Cardiac muscle cell (in vitro differentiated cells and primary cell): ENCODE measurements at places on chromosomes 12 and 14. TPM values are rescaled to one million over a fixed set of nuclear protein-coding genes. Genes with fewer than 3 reads are reported as not detected.

- DNase-seq, result no peak
Observed at GRCh38 chr12:125142601-125143000, 77.4 kb downstream of the AACS start.

- DNase-seq, result peak; percentile 77
Observed at GRCh38 chr14:89973234-89973823, 17.6 kb downstream of the TDP1 start.

DNA sequence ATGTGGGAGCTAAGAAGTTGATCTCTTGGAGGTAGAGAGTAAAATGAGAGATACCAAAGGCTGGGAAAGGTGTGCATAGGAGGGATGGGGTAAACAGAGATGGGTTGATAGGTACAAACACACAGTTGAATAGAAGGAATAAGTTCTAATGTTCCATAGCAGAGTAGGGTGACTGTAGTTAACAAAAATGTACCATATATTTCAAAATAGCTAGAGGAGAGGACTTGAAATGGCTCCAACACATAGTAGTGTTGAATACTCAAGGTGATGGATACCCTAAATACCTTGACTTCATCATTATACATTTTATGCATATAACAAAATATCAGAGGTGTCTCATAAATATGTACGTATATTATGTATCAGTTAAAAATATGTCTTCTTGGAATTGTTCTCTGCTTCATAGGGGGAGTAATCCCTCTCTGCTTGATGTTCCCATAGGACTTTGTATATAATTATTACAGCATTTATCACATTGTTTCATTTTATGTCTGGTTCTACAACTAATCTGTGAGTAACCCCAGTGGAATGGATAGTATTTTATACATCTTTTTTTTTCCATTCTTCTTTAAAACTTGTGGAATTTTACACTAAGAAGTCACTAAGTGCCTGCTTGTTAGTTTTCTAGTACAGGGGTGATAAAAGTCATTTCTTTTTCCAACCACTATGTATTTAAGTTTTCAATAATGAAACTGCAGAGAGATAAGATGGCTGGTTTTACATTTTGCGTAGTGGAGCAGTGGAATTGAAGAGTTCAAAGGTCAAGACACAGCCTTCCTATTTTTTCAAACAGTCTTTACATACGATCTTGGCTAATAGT, 1940.0 kb upstream of the SEL1L start:
- peak; percentile 21 for DNase-seq

DNA sequence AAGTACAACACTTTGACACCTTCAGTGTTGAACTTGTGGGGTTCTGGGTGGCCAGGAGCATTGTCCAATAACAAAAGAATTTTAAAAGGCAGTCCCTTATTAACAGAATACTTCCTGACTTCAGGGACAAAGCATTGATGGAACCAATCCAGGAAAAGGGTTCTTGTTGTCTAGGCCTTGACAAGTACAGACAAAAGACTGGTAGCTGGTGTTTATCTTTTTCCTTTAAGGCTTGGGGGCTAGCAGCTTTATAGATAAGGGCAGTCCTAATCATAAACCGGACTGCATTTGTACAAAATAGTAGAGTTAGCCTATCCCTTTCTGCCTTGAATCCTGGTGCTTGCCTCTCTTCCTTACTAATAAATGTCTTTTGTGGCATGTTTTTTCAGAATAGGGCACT, 27.4 kb downstream of the FAM177A1 start:
- DNase-seq, result no peak

- DNase-seq, result no peak
Observed at GRCh38 chr12:10389904-10390303, at the start of gene KLRK1. Gene KLRK1 (minus strand): TSS chr12:10390041. CDS start chr12:10388810, 1,231 bp downstream.

- DNase-seq, result peak; percentile 84
Observed at GRCh38 chr12:5200278-5201087, 156.8 kb downstream of the KCNA5 start.

GRCh38 chr12:6534945-6535696, 804 bp downstream of the GAPDH start:
- peak; percentile 84 for DNase-seq

The SIRT4 gene
- 7.4 and 10.3 TPM in 2 replicates for total RNA-seq

The DHRS2 gene
- total RNA-seq, result 1.0 TPM in 1 of 2 replicates, not detected in the other

The PRB2 gene
- not detected in 2 replicates for total RNA-seq

The PTGER2 gene
- total RNA-seq, result not detected in 2 replicates

The RNASE7 gene
- not detected in 2 replicates for total RNA-seq

The FOXN3 gene
- total RNA-seq, result 51.7 and 74.8 TPM in 2 replicates
